Cortex of kidney (tissue), 1 donor: ENCODE measurements at places on chromosomes 1 and 21.

DNA sequence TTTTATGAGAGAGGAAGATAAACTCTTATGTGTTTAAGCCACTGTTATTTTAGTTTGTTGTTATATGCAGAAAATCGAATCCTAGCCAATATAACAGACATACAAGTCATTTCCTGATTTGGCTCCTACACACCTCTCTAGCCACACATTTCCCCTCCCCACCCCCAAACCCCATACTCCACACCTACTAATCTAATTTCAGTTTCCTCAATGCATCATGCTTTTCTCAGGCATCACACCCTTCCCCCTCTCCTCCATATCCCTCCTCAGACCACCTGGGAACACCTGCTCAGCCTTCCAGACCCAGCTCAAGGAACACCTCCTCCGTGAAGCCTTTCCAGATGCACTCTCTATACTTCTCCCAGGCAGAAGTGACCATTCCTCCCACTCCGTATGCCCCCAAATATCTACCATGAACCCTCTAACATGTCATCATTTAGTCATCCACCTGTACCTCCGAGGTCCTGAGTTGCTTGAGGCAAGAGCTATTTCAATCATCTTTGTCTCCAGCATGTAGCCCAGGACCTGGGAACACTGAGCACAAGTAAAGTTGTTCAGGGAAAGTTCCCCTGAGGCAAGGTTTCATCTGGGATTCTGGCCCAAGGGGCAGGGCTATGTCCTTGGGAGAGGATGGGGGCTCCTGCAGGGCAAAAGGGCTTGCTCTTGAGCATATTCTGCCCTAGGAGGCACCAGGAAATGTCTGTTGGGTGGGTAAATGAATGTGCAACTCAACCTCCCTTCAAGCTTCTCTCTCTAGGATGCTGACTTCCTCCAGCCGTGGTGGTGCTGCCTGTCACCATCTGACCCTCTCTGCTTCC lies 126.8 kb downstream of the HIVEP3 start:
- DNase-seq, result no peak

GRCh38 chr1:11196945-11197344 lies 7.8 kb downstream of the ANGPTL7 start:
- DNase-seq, result no peak

- DNase-seq, result no peak
Measured at GRCh38 chr1:48823168-48823567, 46.5 kb upstream of the BEND5 start.

DNA sequence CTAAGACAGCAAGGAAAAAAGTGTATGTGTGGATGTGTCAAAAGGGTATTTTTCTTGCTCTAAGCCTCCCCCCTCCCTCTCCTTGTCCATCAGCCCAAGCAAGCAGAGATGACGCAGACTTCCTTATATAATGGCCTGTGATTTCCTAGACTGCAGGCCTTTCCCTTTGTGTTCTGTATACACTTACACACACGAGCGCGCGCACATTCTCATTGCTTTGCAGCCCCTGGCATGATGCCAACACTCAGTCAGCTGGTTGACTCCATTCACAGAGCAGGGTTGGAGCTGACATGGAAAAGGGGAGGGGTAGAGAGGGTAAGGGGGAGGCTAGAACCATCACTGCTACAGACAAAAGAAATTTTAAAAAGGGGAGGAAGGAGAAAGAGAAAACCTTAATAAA lies 41.8 kb downstream of the GATAD2B start:
- no peak for DNase-seq

DNA sequence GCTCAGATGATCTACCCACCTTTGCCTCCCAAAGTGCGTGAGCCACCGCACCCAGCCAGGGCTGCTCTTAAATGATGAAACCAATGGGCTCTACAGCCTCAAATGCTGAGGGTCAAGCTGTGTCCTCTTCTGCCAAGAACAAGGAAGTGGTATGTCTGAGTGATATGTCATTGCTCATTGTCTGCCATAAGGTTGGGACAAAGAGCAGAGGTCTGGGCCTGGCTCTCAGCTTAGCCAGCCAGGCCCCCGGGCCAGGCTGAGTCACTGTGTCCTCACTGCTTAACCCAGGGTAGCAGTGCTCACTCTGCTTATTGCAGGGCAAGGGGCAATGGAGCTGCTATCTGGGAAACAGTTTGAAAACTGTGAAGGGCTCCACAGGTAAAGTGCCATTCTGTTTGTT lies 8.3 kb upstream of the ETS2 start:
- no peak for DNase-seq

DNA sequence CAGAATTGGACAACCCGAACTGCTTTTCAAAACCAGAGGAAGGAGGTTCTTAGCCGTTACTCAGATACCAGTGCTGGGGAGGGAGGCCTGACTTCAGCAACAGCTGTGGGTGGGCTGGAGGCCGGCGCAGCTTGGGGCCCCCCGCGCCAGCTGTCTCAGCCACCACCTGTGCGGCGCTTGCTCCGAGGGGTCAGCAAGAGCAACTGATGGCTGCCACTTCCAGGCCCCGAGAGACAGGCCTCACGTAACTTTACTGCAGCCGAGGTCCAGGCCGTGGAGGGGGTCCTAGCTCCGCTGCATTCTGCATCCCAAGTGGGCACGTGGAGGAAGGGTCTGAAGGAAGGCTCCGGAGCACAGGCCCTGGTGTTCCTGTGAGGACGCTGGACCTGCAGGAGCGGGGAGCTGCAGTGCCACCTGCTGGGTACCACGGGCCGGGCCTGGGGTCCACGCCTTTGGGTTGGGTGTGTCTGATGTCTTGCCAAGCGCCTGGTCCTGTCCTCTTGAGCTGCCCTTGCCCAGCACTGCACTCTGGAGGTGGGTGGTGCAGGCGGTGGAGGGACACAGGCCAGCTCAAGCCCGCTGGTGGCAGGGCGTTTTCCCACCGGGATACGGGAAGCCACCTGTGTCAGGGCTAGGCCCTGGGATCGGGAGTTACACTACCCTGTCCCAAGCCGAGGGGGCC lies 9.8 kb downstream of the THAP3 start:
- no peak for DNase-seq

DNA sequence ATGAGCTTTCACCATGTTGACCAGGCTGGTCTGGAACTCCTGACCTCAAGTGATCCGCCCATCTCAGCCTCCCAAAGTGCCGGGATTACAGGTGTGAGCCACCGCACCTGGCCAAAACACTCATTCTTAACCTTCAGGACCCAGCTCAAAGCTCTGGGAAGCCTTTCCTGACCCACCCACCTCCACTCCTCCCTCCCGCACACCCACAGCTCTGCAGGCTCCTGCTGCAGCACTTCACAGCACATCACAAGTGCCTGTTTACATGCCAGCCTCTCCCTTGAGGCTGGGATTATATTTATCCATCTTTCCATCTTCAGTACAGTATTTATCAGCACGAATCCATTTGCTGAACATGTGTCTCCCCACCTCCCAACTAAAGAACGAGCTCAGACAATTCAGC lies 14.9 kb downstream of the SLC9A1 start:
- no peak for DNase-seq

DNA sequence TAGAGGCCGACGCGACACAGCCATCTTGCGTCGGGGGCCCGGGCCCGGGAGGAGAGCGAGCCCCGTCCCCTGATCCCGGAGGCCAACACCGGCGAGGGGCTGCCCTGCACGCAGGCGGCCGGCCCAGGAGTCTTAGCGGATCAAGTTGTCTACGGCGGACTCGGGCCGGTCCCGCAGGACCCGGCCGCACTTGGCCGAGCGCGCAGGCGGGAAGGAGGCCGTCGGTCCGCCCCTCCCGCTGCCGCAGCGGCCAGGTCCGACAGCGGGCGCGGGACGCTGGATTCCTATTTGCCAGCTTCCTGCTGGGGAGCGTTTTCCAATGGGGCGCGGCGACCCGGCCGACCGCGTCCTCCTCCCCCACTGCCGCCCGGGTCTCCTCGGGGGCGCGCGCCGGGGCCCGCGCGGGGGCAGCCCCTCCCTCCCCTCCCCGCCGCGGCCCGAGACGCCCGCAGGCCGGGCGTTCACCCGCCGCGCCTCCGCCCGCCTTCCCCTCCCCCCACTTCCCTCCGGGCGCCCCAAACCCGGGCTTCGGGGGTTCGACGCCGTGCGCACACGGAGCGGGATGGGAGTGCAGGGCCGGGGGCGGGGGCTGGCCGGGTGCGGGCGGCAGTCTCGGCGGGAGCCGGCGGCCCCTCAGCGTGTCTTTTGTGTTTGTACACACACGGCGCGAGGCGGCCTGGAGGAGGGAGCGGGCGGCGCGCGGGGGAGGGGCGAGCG lies 517 bp upstream of the H3-3A start:
- DNase-seq, result no peak
